Astrocyte (in vitro differentiated cells and primary cell): ENCODE measurements at places on chromosomes 5 and 9. TPM values are rescaled to one million over a fixed set of nuclear protein-coding genes. Genes with fewer than 3 reads are reported as not detected.

DNA sequence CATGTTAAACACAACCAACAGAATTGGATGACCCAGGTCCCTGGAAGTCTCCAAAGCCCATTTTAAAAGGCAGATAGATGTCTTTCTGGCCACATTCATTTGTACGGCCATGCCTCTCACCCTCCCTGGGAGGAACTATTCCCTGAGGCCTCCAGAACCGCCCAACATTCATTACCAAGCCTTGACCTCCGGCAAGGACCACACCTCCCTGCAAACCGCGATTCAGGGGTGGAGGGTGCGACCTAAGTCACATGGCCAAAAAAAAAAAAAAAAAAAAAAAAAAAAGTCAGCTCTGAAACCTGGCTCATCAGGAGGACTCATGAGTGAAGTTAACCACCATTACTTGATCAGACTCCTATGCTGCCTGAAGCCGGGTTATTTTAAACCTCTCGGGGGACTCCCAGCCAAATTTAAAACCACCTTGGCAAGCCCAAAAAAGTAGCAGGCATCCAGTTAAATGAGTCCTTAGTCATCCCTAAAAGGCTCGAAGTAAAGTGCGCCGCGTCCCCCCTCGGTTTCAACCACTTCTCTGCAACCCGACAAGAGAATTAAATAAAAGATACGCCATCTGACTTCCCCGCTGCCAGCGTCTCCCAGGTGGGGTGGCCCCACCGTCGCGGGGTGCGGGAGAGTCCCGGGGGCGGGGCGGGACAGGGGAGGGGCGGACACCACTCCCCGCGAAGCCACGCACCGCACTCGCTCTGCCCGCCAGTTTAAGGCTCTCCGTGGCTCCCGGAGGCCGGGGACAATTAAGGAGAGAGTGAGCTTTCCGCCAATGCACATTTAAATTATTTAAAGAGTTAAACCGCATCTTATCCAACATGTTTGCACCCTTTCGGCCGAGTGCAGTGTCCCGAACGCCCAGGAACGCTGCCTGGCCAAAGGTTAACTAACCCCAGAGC lies 2.3 kb downstream of the KLF9 start:
- DNase-seq = peak; percentile 81

DNA sequence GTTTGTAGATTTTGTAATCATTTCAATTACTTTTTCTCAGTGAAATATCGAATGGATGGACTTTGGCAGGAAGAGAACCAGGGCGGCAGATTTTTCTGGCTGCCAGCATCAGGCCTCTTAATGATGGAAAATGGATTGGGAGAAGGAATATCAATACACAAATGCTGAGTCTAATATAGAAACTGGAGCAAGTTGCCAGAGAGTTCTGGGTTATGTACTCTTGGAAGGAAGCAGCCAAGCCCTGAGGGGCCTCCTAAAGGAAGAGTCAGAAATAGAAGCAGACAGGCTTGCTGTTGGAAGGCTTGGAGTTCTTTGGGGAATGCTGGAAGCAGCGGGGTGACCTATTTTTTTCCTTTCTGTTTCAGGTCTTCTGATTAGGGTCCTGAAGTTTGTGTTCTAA lies 428.6 kb downstream of the DMAC1 start:
- DNase-seq = no peak

DNA sequence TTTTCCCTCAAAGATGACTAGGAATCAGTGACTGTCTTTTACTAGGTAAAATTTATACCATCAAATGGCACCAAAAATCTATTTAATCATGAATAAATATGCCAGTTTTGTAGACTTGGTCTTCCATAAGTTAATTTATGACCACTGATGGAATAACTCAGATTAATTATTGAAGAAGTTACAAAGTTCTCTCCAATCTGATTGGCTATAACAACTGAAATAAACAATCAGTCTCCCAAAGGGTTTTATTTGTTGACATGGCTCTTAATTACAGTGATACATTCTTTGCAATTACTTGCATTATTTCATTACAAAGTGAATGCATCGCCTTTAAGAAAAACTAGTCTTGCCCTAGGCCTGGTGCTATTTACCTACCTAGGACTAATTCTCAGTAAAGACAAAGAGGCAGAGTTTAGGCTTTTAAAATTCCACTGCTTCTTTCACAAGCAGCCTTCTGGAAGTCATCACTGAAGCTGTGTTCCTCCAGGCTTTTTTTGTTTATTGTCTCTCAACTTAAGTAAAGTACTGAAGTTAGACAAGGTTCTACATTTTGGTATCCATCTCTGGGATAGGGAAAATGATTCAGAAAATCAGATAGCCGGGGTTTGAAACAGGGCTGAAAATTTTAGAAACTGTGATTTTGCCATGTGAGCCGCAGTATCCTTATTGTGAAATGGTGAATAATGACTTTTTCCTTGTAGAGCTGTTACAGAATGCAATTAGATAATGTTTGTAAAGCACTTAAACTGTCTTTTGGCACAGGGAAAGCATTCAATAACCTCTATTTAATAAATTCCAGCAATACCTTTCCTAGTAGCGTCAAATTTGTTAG lies 2.5 kb downstream of the STOM start:
- DNase-seq = no peak

- no peak for DNase-seq
Measured at GRCh38 chr5:107925200-107925599, 254.5 kb upstream of the EFNA5 start.

DNA sequence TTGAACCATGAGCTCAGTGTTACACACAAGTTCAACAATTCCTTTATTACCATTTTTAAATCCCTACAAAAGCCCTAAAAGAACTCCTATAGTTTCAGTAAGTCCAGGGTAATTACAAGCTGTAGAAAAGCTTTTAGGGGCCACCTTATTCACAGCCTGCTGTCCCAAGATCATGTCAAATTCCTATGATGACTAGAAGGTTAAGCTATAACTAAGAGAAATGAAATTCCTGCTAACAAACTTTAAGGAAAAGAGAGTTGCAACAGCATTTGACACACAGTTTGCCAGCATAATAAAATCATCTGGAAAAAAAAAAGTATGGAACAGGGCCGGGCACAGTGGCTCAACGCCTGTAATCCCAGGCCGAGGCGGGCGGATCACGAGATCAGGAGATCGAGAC lies 31.5 kb downstream of the TMEM245 start:
- no peak for DNase-seq

DNA sequence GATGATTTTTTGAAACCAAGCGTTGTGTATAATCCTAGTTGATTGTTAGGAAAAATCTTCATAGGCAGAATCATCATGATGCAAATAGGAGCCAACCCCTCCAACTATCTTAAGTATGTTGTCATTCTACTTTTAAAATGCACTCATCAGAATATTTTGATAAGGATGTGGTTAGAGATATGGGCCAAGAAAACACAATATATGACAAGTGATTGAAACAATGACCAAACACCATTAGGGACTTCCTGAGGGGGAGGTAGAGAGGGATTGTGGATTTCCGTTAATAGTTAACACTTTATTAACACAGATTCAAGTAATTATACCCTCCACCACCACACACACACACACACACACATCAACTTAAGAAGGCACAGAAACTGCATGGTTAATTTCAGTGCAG lies 143.3 kb downstream of the ARSB start:
- peak; percentile 61 for DNase-seq

- no peak for DNase-seq
Measured at GRCh38 chr5:178418471-178419010, 171.7 kb downstream of the COL23A1 start.

- no peak for DNase-seq
Measured at GRCh38 chr5:42832060-42832459, 20.4 kb upstream of the SELENOP start.

GRCh38 chr5:135488727-135489465 lies 36.7 kb upstream of the TIFAB start:
- peak; percentile 62 for DNase-seq

DNA sequence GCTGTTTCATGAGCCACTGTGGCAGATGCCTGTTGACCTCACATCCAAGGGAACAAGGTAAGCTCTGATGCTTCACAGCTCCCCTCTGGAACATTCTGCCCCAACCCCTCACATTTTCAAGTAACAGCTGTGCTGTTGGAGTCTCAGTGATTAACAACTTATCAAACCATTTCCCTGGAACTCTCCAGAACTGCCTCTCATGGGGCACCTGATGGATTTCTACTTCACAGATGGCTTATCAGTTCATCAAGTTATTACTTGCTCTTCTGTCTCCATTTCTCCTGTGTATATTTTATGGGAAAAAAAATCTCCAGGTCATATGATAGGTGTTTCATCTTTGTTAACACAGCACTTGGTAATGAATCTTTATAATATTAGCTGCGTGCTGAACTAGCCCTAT lies 322.4 kb downstream of the MAN2A1 start:
- DNase-seq = no peak

GRCh38 chr5:1909346-1909985 lies 26.7 kb upstream of the IRX4 start:
- DNase-seq = no peak

DNA sequence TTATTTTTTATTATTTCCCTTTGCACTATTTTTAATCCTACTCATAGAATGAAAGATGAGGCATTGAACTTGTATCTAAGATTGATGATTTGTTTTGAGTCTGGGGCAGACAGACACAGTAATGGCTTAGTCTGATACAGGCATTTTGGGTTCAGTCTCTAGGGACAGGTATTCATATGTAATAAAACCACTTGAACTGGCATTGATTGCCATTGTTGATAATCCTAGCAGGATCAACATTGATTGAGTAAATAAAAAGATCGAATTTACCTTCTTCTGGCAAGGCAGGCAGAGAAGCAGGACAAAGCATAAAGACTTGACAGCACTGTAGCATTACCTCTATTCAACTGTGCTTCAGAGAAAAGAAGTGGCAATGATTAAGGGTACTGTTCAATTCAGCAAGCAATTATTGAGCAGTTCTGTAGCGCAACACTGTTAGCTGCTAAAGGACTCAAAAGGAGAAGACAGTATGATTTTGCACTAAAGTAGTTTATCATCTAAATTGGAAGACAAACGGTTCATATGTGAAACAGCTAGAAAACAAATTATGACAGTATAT lies 144.4 kb downstream of the COMMD10 start:
- DNase-seq = no peak

DNA sequence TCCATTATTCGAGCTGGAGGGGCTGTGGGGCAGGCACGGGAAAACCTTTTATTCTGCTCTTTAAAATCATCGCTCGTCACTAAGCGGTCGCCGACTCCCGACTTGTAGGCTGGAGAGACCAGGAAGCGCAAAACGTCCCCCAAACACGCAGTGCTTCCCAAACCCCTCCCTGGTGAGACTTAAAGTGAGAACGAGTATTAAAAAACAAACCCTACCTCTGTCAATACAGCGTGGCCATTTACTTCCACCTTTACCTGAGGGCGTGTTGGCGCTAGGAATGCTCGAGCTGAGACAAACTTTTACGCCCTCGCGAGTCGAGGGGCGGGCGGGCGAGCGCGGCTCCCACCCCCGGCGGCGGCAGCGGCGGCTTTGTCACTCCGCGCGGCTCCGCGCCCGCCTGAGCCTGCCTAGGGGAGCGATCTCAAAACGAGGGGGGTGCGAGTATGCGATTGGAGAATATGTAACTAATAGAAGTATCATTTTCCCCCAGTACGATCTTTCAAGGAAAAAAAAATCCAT lies at the start of gene NR2F1-AS1:
Gene NR2F1-AS1, minus strand, starts transcription at position 293 of the 519 bp plus-strand sequence.
- no peak for DNase-seq

DNA sequence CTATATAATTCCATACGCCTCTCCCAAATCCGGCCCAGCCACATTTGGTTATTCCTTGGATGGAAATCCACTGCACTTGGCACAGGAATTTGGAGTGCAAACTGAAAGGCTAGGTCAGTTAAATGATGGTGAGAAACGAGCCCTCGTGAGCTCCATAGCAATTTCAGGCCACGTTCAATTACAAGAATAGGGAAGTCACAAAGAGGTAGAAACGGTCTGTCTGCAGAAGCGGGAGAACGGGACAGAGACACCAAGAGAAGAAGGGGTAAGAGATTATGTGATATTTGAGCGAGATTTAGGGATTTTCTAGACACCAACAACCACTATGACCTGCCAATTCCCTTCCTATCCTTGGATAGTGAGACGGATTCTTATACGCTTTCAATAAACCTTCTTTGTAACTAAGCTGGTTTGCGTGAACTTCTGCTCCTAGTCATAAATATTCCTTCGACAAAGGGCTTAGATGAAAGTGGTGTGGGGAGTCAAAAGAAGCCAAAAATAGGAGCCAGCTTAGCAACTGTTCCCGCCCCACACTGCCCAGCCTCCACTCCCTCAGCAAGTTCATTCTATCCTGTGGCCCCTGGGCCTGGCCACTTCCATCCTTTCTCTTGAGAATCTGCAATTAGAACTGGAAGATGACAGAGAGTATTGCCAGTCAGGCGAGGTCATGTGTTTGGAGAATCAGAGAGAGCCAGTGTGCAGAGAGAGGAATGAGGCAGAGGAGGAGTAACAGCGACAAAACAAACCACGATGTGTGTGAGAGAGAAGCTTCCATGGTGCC lies 118.4 kb downstream of the ZNF608 start:
- no peak for DNase-seq

The LPCAT1 gene
- total RNA-seq = 35.7 and 41.9 TPM in 2 replicates

The SLC45A2 gene
- total RNA-seq = 0.82 and 0.98 TPM in 2 replicates

The F2RL2 gene
- 23.4 and 26.0 TPM in 2 replicates for total RNA-seq

The GNE gene
- total RNA-seq = 12.6 and 12.8 TPM in 2 replicates
